ENCODE measurements at places on chromosomes 7 and 10. TPM values are rescaled to one million over a fixed set of nuclear protein-coding genes. Genes with fewer than 3 reads are reported as not detected.

CTAGE15 gene
- 2.5 TPM for total RNA-seq

NODAL gene
- total RNA-seq = 0.14 TPM

NRCAM gene
- 20.0 TPM for total RNA-seq

CARD11 gene
- 27.7 TPM for total RNA-seq

ORC5 gene
- 23.0 TPM for total RNA-seq

CLCN1 gene
- total RNA-seq = 0.04 TPM

SPOCK2 gene
- total RNA-seq = 0.27 TPM

ZNF467 gene
- 0.48 TPM for total RNA-seq

ZNF488 gene
- total RNA-seq = 1.6 TPM

CYP17A1 gene
- total RNA-seq = not detected

PCDH15 gene
- total RNA-seq = not detected

CALY gene
- total RNA-seq = not detected

TMEM273 gene
- total RNA-seq = not detected

OR2A7 gene
- 11.6 TPM for total RNA-seq

PPP1R17 gene
- total RNA-seq = not detected

GATA3 gene
- 8.3 TPM for total RNA-seq

ABCC2 gene
- 0.92 TPM for total RNA-seq

TIMM23B gene
- total RNA-seq = 11.5 TPM

VPS37D gene
- total RNA-seq = 2.1 TPM

EPHB6 gene
- 0.78 TPM for total RNA-seq

OPN1SW gene
- total RNA-seq = not detected

CYP2W1 gene
- total RNA-seq = not detected

RPEL1 gene
- total RNA-seq = not detected

LRRC4 gene
- total RNA-seq = 0.35 TPM

BLNK gene
- not detected for total RNA-seq

PDZD7 gene
- total RNA-seq = 0.85 TPM

NKX6-2 gene
- not detected for total RNA-seq

PRPS1L1 gene
- total RNA-seq = not detected

SPDYE9 gene
- not detected for total RNA-seq

PAPSS2 gene
- 2.3 TPM for total RNA-seq

MRLN gene
- total RNA-seq = not detected

GRID2IP gene
- 0.14 TPM for total RNA-seq

JAKMIP3 gene
- 0.04 TPM for total RNA-seq

AS3MT gene
- total RNA-seq = 6.4 TPM

VWC2 gene
- not detected for total RNA-seq

H2BK1 gene
- total RNA-seq = not detected

SCART1 gene
- 0.58 TPM for total RNA-seq

LBX1 gene
- not detected for total RNA-seq

EZH2 gene
- total RNA-seq = 17.6 TPM

ADAP1 gene
- total RNA-seq = 7.8 TPM

CPN1 gene
- not detected for total RNA-seq

AGR2 gene
- 0.92 TPM for total RNA-seq

FFAR4 gene
- total RNA-seq = not detected

GPR15LG gene
- not detected for total RNA-seq

LLCFC1 gene
- total RNA-seq = not detected
